ENCODE measurements at places on chromosomes 2 and 18.

GRCh38 chr2:157362627-157363026 lies 37.0 kb upstream of the ERMN start:
- no peak for DNase-seq

DNA sequence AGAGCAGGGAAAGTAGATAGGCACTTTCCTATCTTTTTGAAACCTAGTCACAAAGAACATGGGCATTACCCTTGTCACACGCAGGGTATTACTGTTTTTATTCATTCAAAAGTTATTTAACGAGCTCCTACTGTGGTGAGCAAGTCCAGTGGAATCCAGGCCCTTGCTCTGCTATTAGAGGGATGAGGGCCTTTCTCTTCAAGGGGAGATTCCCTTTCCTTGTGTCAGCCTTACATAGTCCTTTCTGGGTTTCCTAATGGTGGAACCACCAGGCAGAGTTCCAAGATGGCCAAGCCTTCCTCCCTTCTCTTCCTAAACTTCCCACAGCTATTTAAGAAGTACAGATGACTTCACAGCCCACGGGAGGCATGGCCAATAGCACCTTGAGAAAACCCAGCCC lies 64.6 kb downstream of the SPTBN1 start:
- DNase-seq, result no peak

DNA sequence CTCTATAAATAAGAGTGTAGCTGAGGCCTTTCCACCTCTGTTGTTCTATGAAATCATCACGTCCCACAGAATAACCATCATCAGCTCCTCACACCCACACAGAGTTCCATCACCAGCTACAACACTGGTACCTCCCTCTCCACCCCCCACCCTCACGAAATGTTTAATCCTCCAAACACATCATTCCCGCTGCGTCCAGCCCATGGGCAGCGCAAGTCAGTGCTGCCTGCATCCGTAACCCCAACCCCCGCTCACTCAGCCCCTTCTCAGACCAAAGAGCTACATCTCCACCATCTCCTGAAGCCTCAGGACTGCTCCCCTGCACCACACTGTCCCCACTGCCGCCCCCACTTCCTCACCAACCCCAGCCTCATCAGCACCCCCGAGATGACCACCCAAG lies 19.4 kb downstream of the DNMT3A start:
- no peak for DNase-seq

- DNase-seq, result no peak
Measured at GRCh38 chr2:108351889-108352288, 25.9 kb upstream of the SULT1C4 start.

GRCh38 chr2:197080578-197081216 lies 154.2 kb upstream of the PGAP1 start:
- DNase-seq, result no peak

DNA sequence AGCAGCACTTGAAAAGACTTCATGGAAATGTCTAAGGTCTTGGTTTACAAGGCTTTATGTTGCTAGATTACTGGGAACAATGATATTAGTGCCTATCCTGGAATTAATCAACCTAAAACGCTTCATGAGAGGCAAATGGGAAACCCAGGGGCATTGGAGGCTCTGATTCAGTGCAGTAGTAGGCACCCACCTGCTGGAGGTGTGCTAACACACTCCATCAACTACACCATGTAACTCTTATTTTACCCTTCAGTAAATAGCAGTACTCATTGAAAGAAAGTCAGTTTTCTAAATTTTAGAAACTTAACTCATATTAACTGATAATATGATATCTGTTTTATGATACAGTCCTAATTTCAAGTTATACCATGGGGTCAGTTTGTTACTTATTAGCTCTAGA lies 17.4 kb upstream of the HNRNPA3 start:
- no peak for DNase-seq
